ENCODE measurements at places on chromosomes 4 and X. TPM values are rescaled to one million over a fixed set of nuclear protein-coding genes. Genes with fewer than 3 reads are reported as not detected.

The CNGA1 gene
- polyA plus RNA-seq, result not detected

The TIMM8A gene
- 10.8 TPM for polyA plus RNA-seq

The TMEM35A gene
- polyA plus RNA-seq, result 2.3 TPM

The FOXR2 gene
- polyA plus RNA-seq, result not detected

The ADH4 gene
- polyA plus RNA-seq, result not detected

The ADGRG2 gene
- 4.7 TPM for polyA plus RNA-seq

DNA sequence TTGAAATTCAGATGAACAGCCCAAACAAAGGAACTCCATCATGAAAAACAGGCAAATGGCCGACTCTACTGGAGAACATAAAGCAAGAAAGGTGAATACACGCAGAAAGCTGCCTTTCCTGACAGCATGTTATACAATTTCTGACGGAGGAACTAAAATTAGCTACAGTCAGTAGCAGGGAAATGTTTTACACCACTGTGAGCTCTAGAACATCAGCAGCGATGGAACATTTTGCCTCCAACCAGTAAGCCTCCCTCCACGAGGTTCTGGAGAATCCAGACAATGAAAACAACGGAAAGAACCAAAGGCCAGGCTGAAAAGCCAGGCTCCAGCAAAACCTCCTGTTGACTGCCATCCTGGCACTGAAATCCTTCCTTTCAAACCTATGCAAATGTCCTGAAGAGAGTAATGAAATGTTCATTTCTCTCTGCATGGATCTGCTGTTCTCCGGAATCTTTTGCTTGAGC is 78.9 kb downstream of the IRF2 start:
- no peak for DNase-seq

DNA sequence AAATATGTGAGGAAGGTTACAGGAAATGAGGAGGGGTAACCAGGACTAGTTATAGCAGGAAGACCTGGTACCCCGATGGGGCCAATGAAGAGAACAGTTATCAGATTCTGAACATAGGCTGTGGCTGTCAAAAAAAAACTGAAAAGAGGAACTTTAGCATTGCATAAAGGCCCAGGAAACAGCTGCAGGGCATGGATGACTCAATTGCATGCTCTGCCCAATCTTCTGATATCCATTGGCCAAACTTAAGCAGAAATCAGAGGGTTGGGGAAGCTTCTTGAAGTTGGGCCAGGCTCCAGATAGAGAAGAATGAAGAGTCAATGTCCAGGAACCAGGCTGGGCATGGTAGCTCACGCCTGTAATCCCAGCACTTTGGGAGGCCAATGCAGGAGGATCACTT is 1222.4 kb upstream of the PRKX start:
- peak; percentile 12 for DNase-seq

DNA sequence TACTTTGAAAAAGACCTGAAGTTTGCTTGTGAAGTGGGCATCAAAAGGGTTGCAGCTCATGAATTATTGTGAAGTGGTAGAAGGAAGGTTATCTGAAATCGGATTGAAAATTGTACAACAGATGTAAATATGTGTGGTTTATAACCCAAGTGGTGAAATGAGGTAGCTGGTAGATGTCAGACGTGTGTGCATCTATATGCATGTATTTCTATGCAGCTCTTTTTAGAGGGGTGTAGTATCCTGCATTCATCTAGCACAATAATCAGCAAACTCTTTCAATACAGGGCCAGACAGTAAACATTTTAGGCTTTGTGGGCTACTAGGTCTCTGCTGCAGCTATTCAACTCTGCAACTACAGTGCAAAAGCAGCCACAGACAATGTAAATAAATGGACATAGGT is 9.4 kb downstream of the ATRX start:
- no peak for DNase-seq

- DNase-seq, result no peak
Measured at GRCh38 chrX:114717921-114718320, 134.0 kb downstream of the HTR2C start.

DNA sequence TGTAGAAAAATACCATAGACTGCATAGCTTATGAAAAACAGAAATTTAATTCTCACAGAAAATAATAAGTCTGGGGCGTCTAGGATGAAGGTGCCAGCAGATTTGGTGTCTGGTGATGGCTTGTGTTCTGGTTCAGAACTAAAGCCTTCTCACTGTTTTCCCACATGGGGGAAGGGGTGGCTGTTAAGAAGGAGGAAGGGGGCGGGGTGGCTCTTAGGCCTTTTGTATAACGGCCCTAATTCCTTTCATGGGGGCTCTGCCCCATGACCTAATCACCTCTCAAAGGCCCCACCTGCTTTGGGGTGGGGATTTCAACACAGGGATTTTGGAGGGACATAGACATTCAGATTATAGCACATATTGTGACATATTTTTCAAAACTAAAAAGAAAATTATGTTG is 173.2 kb upstream of the TECRL start:
- DNase-seq, result no peak

DNA sequence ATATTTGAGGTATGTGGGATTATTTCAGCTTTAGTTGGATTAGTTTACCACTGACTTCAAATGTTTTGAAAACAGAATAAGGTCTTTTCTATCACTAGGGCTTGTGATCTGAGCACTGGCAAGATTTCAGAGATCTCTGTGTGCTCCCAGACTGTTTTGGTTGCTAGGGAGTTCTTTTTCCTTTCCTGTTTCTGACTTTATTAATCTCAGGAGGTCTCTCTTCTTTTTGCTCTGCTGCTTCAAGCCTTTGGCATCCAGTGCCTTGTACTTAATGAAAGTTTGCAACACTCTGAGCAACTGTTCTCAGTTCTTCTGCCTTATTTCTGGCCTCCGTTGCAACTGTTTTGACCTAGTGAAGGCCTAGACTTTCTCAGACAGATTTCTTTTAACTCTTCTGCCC is 32.1 kb upstream of the PAQR3 start:
- peak; percentile 79 for DNase-seq

DNA sequence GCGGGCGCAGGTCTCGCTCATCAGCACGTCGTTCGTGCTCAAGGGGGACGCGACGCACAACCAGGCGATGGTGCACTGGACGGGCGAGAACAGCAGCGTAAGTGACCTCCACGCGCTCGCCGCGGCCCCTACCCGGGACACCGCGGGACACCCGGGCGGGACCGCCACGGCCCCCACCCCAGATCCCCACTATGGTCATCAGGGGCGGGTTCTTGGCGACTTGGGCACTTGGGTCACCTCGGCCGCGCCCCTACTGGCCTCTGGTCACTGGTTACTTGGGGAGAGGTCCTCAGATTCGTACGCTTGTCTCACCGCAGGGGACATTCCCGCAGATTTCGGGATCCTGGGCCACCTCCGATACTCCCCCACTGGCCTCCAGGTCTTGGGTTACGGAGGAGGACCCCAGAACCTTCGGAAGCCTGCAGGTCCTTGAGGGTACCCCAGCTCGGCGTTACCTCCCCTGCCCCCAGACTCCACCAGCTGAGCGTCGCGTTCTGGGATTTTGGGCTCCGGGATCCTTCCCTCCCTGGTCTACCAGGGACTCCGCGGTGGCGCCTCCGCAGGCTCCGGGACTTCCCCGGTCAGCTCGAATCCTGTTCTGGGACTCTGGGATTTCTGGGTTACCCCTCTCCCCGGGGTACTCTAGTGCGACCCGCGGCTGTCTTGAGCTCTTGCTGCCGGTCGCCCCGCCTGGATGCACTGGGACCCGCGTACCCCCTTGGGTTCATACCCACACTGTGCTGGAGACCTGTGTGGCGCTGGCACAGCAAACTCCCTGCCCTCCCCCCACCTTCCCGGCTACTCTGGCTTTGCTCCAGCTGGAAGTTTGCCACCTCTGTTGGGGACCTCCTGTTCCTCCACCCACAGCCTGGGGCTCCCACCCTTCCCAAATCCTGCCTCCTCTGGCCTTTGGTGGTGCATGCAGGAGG is 956 bp downstream of the SORCS2 start:
- no peak for DNase-seq

- DNase-seq, result no peak
Measured at GRCh38 chrX:10447564-10448214, 172.7 kb downstream of the MID1 start.

DNA sequence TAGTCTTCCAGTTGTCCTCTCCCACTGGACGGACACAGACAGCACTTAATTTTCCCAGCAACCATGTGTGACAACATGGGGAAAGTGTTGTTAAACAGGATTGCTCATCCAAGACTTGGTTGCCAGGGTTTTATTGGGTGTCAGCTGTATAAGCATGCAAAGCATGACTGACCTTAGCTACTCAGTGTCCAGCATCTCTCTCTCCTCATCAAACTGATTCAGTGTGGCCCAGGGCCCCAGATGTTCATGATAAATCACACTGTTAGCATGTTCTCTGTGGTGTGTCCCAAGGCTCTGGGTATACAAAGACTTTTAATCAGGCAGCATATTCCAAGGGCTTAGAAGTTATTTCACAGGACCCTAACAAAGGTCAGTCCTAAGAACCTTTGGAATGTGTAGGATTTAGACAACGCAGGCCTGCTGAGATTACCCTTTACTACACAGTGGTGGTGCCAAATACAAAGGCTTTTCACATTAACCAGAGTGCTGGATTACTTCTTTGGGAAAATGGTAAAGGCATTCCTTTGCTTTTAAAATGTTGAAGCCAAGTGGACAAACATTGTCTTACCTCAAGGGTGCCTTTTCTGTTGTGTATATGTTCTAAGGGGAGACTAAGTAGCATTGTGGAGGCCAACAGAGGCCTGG is 213.3 kb downstream of the GLUD2 start:
- no peak for DNase-seq

GRCh38 chr4:40710484-40711254 is 39.1 kb upstream of the NSUN7 start:
- DNase-seq, result no peak

- DNase-seq, result no peak
Measured at GRCh38 chr4:41976775-41977516, 4.6 kb upstream of the DCAF4L1 start.

GRCh38 chr4:182645511-182645910 is 271.7 kb downstream of the DCTD start:
- DNase-seq, result no peak

DNA sequence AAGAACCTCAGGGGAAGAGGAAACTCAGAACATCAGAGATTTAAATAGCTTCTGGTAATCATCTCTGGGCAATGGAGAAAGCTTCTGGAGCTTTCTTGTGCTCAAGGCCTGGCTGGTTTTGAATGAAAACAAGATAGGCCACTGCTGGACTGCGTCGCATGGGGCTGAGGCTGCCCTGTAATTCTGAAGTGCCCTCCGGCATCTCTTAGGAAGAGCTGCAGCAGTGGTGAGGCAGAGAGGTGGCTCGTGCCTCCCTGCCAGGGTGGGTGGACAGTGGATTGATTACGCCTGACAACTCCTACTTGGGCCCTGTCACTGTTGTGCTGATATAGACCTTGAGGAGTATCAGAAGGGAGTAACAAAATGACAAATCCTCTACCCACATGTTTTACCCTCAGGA is 279.7 kb downstream of the NR3C2 start:
- DNase-seq, result no peak

DNA sequence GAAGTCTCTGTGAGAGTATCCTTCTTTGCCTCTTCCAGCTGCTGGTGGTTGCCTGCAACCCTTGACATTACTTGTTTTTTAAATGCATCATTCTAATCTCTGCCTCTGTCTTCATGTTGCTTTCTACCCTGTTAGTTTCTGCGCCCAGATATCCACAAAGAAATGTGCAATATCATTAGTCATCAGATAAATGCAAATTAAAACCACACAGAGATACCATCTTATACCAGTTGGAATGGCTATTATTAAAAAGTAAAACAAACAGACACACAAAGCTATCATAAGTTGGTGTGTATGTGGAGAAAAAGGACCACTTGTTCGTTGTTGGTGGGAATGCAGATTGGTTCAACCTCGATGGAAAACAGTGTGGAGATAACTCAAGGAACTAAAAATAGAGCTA is 517.4 kb downstream of the FAT4 start:
- DNase-seq, result no peak

GRCh38 chr4:140931911-140932310 is 175.7 kb upstream of the TBC1D9 start:
- DNase-seq, result no peak
